ENCODE measurements at places on chromosomes 2 and 18. TPM values are rescaled to one million over a fixed set of nuclear protein-coding genes. Genes with fewer than 3 reads are reported as not detected.

DNA sequence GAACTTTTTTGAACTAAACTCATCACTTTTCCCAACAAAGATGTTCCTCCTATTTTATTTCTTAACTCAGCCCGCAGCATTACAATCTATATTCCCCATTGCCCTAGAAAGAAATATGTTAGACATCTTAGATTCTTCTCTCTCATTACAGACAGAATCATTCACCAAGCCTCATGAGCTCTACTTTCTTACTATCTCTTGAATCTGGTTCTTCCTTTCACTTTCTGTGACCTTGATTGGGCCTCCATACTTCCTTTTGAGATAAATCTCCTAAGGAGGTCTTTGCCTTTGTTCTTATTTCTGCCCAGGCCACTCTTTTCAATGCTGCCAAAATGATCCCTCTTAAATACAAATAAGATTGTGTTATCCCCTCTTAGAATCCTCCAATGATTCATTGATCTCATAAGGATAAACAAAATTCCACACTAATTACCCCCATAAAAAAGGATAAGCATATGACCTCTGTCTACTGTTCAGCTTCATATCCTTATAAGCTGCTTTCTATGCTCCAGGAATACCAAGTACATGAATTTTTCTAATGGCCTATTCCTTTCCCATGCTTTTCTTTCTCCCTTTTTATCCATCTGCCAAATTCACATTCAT, 400.0 kb downstream of the ARHGAP15 start:
- no peak for DNase-seq
- H3K27ac ChIP-seq = no peak overlapping the region
- no peaks in the 10 kb centered on the region for H3K36me3 ChIP-seq
- H3K4me3 ChIP-seq = no peak overlapping the region
- H3K4me1 ChIP-seq = peaks cover 4% of the 10 kb centered on the region
- no peaks in the 10 kb centered on the region for H3K27me3 ChIP-seq

DNA sequence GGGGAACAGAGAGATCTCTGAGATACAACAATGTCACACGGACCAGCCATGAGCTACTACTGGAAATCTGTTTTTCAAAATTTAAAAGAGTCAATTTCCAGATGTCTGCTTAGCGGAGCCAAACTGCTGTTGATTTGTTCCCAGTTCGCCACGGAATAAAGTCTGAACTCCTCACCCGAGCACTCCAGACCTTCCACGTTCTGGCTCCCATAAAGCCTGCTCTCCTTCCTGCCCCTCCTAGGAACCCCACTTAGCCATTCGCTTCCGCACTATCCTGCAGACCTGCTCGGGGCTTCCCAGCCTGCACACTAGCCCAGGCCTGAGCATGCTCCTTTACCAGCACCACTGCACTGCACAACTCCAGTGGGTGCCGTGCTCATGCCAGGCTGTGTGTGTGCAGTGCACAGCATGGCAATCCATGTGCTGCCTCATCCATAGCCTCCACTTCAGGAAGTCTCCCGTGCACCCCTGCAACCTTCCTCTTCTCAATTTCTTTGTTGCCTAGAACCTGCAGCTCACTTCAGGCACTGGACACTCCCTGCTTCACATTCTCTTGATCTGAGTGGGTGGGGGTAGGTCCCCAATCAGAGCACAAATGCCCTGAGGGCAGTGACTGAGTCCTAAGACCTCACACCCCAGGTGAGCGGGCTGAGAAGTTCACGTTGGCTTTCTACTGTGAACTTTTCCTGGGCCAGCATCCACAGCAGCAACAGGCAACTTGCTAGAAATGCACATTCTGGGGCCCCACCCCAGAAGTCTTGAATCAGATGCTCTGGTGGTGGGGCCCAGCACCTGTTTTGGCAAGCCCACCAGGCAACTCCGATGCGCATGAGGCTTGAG, 53.7 kb downstream of the ZBTB7C start:
- no peak for DNase-seq
- H3K27ac ChIP-seq = no peak overlapping the region
- no peaks in the 10 kb centered on the region for H3K27me3 ChIP-seq
- H3K4me3 ChIP-seq = no peak overlapping the region
- H3K36me3 ChIP-seq = no peaks in the 10 kb centered on the region
- no peaks in the 10 kb centered on the region for H3K4me1 ChIP-seq

- peaks cover 5% of the 10 kb centered on the region for H3K4me1 ChIP-seq
- no peaks in the 10 kb centered on the region for H3K36me3 ChIP-seq
- no peak overlapping the region for H3K4me3 ChIP-seq
- DNase-seq = no peak
- H3K27me3 ChIP-seq = no peaks in the 10 kb centered on the region
Measured at GRCh38 chr2:64260093-64260803, 116.0 kb upstream of the PELI1 start.

WNT10A gene
- 0.47 TPM for total RNA-seq

DNA sequence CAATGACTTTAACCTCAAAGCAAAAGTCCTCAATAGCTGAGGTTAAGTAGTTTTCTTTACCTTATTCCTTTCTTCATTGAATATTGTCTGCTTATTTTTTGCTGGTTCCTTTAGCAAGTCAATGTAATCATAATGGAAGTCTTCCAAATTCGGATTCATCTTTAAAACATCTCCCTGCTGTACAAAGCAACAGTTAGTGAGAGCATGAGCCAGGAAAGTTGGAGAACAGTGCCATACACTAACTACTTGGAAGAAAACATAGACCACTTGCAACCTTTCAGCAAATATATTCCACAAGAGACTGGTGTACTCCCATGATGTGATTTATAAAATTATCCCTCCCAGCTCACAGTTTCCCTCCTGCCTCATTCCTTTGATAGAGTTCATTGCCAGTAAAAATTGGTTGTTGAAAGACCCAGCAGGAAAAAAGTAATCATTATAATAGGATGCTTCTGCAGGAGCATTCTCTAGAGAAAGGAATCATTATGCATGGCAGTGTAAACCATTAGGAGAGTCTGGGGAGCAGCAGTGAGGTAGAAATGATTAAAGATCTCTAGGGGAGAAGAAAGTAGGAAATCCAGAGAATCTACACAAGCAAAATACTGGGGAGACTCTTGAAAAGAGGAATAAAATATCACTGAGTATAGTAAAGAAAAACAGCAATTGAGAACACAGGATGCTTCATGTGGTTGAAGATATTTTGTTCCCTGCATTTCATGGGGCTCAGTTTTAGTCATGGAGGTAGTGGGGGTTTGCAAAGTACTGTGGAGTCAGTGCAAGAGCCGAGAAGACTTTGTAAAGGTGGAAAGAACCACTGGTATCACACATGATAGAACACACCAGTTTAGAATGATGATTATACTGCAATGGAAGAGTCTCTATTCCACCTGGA, 38.6 kb upstream of the TTN start:
- no peak overlapping the region for H3K4me3 ChIP-seq
- no peaks in the 10 kb centered on the region for H3K36me3 ChIP-seq
- no peak overlapping the region for H3K27ac ChIP-seq
- H3K27me3 ChIP-seq = no peaks in the 10 kb centered on the region

DNA sequence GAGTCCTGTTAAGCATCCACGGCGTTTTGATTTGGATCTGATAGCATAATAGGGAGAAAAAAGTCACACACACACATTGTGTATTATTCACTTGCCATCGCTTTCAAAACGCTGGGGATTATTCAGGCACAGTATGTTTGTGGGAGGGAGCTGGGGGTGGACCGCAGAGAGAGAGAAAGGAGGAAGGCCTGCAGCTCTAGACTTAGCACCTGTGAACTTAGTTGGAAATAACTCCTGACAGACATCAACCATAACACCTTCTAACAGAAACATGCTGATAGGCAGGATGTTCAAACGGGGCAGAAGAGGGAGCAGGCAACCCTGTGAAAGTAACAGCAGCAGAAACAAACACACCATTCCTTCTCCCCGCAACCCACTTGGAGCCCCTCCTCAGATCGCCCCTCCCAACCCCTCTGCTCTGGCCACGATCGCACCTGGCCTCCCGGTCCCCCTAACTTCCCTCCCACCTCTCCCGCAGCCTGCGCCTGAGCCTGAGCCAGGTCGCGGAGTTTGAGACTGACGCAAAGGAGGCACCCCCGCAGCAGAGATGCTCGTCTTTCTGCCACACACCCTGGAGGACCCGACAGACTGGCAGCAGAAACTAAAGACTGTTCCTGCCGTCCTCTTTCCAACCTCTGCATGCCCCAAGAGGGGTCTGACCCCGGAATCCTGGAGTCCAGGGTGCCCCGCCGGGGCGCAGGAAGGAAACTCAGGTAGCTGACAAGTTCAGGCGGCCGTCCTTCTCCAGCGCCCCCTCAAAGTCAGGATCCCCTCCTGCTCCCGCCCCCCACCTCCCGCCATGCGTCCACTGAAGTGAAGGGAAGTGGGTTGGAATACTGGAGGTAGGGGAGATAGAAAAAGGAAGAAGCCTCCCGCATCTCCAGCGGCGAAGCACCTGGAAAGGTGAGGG, 738 bp downstream of the CHST9 start:
- no peak overlapping the region for H3K27ac ChIP-seq
- DNase-seq = no peak
- H3K4me3 ChIP-seq = peak overlapping the region; percentile 13
- no peaks in the 10 kb centered on the region for H3K36me3 ChIP-seq

DYSF gene
- 71.4 TPM for total RNA-seq

GRCh38 chr2:235086481-235087184, 134.8 kb downstream of the SH3BP4 start:
- peaks cover 10% of the 10 kb centered on the region for H3K4me1 ChIP-seq
- DNase-seq = no peak
- no peaks in the 10 kb centered on the region for H3K27me3 ChIP-seq
- no peaks in the 10 kb centered on the region for H3K36me3 ChIP-seq

Data from left lung (tissue), 14 donors.